ENCODE measurements at places on chromosomes 16 and 17. TPM values are rescaled to one million over a fixed set of nuclear protein-coding genes. Genes with fewer than 3 reads are reported as not detected.

The MT3 gene
- total RNA-seq = not detected

The KCNJ2 gene
- total RNA-seq = 1.6 TPM

The SLC2A4 gene
- total RNA-seq = under 0.01 TPM

The ADGRG3 gene
- total RNA-seq = 0.13 TPM

The TEKT5 gene
- 0.53 TPM for total RNA-seq

The ATXN7L3 gene
- total RNA-seq = 32.4 TPM

The DNAH17 gene
- total RNA-seq = not detected

The SLC38A7 gene
- 23.4 TPM for total RNA-seq

The WNT9B gene
- not detected for total RNA-seq

The WNK4 gene
- total RNA-seq = under 0.01 TPM

The DLX4 gene
- not detected for total RNA-seq

The ZNF629 gene
- total RNA-seq = 5.0 TPM

The GP2 gene
- total RNA-seq = not detected

The HEATR9 gene
- total RNA-seq = not detected

The OR1F1 gene
- total RNA-seq = not detected

The TRPV3 gene
- total RNA-seq = 1.2 TPM

The CDH15 gene
- under 0.01 TPM for total RNA-seq

The HBA2 gene
- not detected for total RNA-seq

The CIITA gene
- total RNA-seq = 0.13 TPM

The GFER gene
- 16.1 TPM for total RNA-seq

The SDR42E1 gene
- total RNA-seq = 29.1 TPM

The HASPIN gene
- 0.64 TPM for total RNA-seq

The NKD1 gene
- under 0.01 TPM for total RNA-seq

The CACNG5 gene
- total RNA-seq = not detected

The SPATA22 gene
- not detected for total RNA-seq

The TP53TG3 gene
- total RNA-seq = not detected

The GPRC5B gene
- total RNA-seq = under 0.01 TPM

The RAB37 gene
- total RNA-seq = 0.38 TPM

The EVPL gene
- total RNA-seq = 27.1 TPM

The NPLOC4 gene
- 61.2 TPM for total RNA-seq

The ZP2 gene
- not detected for total RNA-seq

The ETV4 gene
- 1.4 TPM for total RNA-seq

The GFAP gene
- not detected for total RNA-seq

The NPIPA2 gene
- 0.53 TPM for total RNA-seq

The CPSF4L gene
- not detected for total RNA-seq

The MYH1 gene
- not detected for total RNA-seq

The SLC5A11 gene
- total RNA-seq = not detected

The RNF157 gene
- total RNA-seq = not detected

The PRR35 gene
- not detected for total RNA-seq

The MT1A gene
- total RNA-seq = not detected

The FOXN1 gene
- total RNA-seq = 0.38 TPM

The TNRC6A gene
- total RNA-seq = 17.8 TPM

The TBC1D3 gene
- total RNA-seq = not detected

The CRHR1 gene
- total RNA-seq = not detected

The TEX19 gene
- total RNA-seq = not detected

The FUS gene
- 25.0 TPM for total RNA-seq

The ZNF764 gene
- 2.6 TPM for total RNA-seq

The KNOP1 gene
- total RNA-seq = 15.0 TPM

The SLC12A3 gene
- total RNA-seq = not detected

The OR3A3 gene
- total RNA-seq = not detected

The TRPV2 gene
- total RNA-seq = 0.26 TPM

The RMI2 gene
- 3.8 TPM for total RNA-seq

The ARRB2 gene
- 2.9 TPM for total RNA-seq

The CEP295NL gene
- total RNA-seq = 0.13 TPM

Measured in bronchial epithelial cell (primary cell).